ENCODE measurements at places on chromosomes 4 and X.

DNA sequence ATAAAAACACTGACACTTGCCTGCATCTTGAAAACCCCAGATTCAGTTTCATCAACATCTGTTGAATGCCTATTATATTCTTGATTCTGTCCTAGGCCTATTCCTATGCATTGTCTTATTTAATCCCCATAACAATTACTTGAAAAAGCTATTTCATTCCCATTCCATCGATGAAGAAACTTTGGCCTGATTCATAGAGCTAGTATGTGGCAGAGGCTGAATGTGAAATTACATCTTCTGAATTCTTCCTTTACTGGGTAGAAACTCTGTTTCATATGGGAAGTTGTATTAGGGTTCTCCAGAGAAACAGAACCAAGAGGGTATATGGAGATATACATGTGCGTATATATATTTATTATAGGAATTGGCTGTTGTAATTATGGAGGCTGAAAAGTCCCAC, 35.0 kb upstream of the SLC4A4 start:
- DNase-seq, result no peak

DNA sequence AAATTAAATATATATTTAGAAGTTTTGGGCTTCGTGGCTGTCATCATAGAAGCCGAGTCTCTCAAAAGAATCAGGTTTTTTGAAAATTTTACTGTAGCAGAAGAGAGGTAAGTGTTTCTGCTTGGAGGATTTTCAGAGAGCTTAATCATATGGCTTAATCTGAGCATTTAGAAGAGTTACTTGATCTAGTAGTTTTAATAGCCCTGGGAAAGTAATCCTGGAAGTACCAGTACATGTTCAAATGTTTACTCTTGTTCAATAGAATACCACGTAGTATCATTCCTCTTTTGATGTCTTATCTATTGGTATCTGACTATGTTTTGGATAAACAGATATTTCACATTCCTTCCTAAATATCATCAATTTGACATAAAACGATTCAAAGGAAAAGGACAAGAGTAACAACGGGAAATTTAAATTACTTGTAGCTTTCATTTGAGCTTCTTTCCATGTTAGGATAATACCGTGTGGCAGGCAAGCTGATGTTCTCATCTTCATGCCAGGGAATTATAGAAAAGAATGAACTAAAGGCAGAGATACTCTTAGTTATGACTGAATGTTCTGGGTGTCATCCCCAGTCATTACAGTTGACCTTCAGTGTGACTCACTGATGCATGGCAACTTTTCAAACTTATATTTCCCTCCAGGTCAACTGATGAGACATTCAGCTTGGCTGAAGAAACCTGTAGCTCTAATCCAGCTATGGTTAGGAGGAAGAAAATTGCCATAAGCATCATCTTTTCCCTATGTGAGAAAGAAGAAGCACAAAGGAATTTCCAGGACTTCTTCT, 89.8 kb downstream of the FNIP2 start:
- DNase-seq, result no peak

DNA sequence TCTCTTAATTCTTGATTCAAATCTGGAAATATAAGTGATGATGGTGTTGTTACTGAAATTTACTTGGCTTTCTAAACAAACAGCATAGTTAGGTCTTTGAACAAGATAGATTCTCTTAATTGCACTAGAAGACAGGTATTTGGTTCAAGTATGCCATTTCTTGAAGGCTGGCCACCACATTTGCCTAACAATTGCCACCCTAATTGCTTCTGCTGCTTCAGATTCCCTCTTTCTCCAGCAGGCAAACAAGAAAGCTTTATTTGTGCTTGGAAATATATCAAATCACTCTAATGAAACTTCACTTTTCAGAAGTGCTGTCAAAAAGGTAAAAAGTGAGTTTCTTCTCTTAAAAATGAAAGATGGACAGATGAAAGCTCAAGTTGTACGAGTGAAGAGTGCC, 418.6 kb downstream of the INPP4B start:
- DNase-seq, result no peak

- DNase-seq, result no peak
Observed at GRCh38 chrX:17028356-17028755, 81.9 kb downstream of the REPS2 start.

GRCh38 chr4:108166038-108166437, 2.7 kb downstream of the LEF1 start:
- peak; percentile 44 for DNase-seq

GRCh38 chr4:105560421-105560848, 8.0 kb downstream of the ARHGEF38 start:
- no peak for DNase-seq

DNA sequence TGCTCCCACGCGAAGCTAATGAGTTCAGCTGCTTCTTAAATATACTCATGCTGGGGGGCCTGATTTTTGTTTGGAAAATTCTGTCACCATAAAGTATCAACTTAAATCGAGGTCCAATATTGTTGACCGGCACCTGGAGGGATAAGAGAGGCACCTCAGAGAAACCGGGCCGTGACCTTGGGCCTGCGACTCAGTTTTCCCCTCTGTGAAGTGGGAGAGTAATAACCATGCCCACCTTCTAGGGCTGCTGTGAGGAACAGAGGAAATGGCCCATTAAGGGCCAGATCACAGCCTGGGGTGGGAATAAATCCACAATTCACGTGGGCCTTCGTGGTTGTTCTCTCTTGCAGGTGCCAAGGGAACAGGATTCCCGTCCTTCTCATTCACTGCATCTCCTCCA, 39.4 kb downstream of the ZBTB49 start:
- no peak for DNase-seq

DNA sequence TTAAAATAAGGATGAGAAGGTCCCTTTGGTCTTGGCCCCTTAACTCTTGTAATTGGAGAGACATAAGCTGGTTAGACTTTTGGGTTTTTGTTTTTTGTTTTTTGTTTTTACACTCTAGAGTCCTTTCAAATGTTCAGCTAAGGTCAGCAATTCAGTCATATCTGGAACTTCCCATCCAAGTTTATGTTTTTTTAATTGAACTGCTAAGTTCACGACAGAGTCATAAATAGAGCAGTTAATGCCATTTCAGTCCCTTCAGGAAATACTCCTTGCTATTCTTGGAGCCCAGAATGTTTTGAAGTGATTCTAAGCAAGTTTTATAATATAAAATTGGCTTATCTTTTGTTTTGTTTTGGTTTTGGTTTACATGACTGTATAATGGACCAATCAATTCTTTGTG, 329.4 kb upstream of the PABPC4L start:
- DNase-seq, result no peak

DNA sequence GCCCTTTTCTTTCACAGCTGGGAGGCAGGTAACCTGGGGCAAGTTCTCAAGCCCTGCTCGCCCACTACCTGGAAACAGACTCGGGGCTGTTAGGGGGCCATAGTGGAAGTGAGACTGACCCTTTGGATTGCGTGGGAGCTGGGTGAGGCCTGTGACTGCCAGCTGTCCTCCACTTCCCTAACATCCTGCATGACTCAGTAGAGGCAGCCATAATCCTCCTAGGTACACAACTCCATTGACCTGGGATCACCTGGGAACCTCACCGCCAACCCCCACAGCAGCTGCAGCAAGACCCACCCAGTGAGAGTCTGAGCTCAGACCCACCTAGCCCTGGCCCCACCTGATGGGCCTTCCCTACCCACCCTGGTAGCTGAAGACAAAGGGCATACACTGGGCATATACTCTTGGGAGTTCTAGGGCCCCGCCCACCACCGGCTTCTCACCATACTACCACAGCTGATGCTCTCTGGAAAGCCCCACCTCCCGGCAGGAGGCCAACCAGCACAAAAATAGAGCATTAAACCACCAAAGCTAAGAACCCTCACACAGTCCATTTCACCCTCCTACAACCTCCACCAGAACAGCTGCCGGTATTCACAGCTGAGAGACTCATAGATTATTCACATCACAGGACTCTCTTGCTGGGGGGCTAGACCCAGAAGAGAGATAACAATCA, 61.1 kb upstream of the DCTD start:
- peak; percentile 10 for DNase-seq

DNA sequence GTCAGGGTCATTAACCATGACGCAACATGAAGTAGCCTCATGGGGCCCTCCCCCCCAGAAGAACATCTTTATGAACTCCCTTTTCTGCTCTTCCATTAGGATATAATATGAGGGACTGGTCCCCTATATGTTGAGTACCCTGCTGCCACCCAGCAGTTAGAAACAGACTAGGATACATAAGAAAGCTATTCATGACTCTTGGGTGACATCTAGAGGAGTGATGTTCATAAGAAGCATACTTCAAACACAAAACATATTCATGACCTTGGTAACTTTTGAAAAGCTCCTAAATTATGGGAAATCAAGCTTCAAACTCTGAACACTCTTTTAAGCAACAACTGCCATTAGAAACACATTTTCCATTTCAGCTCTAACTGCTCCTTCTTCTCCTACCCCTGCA, 155.2 kb upstream of the SPIN4 start:
- DNase-seq, result no peak

DNA sequence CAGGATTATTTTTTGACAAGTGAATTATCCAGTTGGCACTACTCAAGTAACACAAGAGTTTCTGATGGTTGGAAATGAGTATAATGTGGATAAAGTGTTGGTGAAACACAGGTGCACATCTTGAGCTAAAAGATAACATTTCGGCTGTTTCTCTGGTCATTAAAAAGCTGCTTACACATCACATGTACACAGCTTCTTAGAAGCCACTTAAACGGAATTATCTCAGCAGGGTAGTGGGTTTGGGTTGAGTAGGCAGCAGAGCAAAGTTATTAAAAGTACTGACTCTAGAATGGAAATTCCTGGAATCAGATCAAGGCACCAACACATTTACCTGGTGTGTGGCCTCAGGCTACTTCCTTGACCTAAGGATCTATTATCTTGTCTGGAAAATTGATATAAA, 55.4 kb upstream of the RASSF6 start:
- no peak for DNase-seq

DNA sequence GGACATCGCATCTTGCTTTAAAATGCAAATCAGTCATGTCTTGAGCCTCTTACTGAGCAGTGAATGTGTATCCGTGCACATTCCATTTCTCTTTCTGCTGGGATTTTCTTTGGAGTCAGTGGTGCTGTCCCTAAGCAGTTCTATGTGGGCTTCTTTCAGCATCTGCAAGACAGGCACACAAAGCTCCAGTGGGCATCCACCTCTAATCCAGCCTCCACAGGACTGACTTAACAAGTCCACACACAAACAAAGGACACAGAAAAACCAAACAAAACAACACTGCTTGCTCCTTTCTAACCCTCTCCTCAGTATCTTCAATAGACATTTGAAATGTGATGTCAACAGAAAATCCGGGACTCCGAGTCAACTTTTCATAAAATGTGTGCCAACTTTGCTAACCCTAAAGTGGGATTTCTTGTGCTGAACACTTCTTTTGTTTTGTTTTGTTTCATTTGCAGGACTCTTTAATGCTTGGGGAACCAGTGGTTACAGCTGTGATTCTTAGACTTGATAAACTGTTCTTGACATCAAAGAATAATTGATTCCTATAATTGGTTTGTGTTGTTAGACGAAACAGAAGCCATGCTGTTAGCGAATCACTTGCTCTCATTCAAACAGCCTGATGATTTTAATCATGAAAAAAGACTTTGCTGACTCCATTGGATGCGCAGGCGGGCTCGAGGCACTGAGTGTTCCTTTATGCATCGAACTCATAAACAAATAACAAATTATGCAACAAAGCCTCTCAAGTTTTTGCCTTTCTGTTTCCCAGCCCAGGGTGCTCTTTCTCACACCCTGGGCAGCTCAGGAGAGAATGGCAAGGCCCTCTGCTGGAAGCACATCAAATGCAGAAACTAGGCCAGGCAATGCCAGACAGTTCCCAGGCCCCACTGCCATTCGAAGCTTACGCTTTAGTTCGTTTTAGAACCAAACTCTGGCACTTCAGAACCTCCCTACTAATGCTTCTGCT, 20.1 kb downstream of the ETNPPL start:
- DNase-seq, result no peak

GRCh38 chr4:42588909-42589308, 68.0 kb downstream of the ATP8A1 start:
- no peak for DNase-seq

GRCh38 chr4:148431401-148431800, 10.8 kb downstream of the NR3C2 start:
- DNase-seq, result no peak

DNA sequence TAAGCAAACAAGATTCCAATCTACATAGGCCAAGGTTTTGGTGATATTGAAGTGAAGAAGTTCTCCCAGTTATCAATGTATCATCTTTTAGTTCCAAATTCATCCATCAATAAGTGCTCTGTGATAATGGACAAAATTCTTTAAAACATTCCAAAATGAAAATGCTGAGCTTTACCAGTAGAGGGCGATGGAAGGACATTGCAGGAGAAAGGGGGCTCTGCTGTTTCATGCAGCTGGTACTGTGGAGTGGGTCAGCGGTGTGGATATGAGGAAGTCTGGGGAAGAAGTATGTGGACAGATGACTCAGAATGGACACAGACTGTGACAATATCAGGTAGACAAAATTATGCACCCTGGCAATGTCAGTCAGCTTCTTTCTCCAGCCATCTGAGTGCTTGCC, 46.6 kb upstream of the HS6ST2 start:
- no peak for DNase-seq

- DNase-seq, result no peak
Observed at GRCh38 chr4:127558489-127559407, 74.0 kb upstream of the INTU start.

GRCh38 chrX:96480081-96480480, 204.6 kb upstream of the DIAPH2 start:
- DNase-seq, result no peak

- no peak for DNase-seq
Observed at GRCh38 chrX:21974011-21974385, 33.5 kb downstream of the SMS start.

DNA sequence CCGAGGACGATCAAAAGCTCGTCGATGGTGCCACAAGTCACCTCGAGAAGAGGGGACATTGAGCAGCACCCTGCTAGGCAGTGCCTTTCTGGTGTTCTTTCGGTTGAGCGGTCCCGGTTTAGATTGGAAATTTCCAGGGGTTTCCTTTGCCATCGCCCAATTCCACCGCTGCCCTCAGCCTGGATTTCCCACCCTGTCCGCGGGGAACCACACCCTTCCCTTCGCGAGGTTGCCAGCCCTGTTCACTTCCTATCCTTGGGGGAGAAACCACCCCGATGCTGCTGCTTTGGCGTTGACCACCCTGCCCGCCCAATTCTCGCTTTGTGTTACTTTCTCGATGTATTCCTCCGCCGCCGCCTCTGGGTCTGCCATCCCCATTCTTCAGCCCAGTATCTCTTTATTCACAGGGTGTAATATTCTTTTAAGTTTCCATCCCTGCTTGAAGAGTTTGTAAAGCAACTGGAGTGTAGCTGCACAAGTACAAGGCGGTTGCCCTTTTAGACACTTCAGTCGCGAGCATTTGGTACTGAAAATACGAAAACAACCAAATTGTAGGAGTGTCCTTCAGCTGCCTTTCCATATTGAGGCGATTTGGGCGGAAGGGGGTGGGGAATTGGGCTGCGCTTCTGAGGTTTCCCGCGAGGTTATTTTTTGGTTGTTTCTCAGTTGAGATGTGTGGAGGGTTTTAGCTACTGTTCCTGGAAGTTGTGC, 1.1 kb downstream of the OGT start:
- peak; percentile 49 for DNase-seq

- no peak for DNase-seq
Observed at GRCh38 chr4:19523964-19524363, 727.7 kb upstream of the SLIT2 start.

Measured in activated naive CD8-positive, alpha-beta T cell treated with anti-CD3 and anti-CD28 coated beads, Interleukin-2, amount 50 U/mL, for 24 hours (primary cell).